Skin of body (tissue), 3 donors: ENCODE measurements at places on chromosomes 7 and 10.

DNA sequence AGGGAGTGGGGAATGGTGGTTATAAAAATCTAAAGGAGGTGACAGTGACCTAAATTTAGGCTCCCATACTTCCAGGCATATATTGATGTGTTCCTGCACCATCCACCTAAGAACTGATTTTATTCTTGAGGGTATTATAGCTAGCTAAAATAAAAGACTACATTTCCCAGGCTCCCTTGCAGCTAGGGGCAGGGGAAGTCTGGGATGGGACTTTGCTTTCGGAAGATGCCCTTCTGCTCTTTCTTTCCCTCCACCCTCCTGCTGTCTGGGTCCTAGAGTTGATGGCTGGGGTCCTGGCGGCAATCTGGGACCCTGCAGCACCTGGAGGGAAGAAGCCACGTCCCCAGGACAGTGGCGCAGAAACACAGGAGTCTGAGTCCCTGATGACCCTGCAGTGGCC, 53.8 kb upstream of the SAMD8 start:
- DNase-seq = no peak

DNA sequence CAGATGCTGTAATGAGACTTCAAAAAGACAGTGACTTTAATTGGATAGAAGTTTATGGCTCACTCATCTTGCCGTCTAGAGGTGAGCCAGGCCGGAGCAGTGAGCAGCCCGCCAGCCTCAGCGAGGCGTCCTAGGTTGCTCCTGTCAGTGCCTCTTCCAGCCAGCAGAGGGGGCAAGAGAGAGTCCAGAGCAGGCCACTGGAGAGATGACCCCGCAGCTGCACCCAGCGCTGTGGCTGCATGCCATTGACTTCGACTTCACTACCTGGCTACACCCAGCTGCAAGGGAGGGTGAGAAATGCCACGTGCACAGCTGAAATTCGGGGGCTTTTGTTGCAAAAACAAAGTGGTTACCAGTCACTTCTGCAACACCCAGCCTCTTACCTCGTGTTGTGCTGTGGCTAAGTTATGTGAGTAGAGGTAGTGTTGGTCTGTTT, 26.5 kb downstream of the NUB1 start:
- peak; percentile 46 for DNase-seq

GRCh38 chr7:149479568-149479967, 18.0 kb downstream of the ZNF746 start:
- DNase-seq = no peak

DNA sequence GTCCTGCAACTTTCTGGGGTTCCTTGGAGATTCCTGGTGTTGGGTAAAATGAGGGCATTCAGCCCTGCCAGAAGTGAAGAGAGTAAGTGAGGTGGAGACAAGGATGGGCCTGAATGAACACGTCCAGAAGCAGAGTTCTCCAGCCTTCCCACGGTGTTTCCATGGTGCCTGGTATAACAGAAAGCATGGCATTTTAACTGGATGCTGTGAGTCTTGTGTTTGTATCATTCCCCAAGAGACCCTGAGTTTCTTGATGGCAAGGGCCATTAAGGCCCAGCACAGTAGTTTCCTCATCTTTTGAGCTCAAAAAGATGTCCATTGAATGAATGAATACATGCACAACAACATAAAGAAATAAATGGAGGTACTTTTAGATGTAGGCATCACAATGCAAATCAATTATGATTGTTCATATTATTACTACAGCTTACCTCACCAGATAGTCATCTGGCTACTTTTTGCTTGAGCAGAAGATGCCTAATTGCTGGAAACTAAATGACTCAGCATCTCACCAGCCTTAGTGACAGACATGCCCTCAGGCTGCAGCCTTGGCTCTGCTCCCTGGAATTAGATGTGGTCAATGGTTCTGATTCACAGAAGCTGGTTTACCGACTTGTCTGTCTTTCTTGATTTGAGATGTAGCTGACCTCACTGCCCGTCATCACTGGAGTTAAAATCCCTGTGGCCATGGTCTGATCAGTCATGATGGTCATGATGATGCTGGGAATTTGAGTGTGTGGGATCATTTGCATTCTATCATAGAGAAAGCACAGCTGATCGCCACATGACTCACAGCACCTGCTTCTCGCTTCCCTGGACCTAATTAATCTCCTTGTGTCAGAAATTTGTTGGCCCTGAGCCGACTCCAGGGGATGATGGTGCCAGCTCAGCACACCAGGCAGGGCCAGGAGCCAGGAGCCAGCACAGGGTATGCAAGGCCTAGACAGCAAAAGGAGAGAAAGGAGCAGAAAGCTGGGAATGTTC, 83.9 kb downstream of the CXCL12 start:
- no peak for DNase-seq

GRCh38 chr7:101861218-101861775, 43.9 kb downstream of the CUX1 start:
- DNase-seq = no peak

DNA sequence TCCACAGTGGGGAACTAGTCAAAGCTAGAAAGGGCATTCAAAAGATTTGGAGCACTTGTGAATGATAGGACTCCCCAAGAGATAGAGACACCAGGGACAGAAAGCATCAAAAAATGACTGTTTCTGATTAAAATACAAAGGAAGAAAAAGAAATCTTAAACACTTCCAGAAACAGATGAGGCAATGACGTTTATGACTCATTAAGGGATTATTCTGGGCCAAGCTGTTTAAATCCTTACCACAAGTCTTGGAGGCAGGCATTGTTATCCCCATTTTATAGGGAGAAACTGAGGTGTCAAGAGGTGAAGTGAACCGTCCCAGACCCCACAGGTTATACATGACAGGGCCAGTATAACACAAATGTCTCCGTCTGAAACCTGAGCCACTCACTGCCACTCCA, 68.3 kb upstream of the AMPH start:
- DNase-seq = peak; percentile 30

GRCh38 chr7:113752289-113752688, 166.5 kb downstream of the PPP1R3A start:
- no peak for DNase-seq

GRCh38 chr10:12614177-12614995, 265.0 kb downstream of the CAMK1D start:
- DNase-seq = peak; percentile 47

GRCh38 chr10:113379091-113379490, 173.8 kb upstream of the HABP2 start:
- DNase-seq = no peak

GRCh38 chr10:125015356-125015944, 73.5 kb downstream of the ZRANB1 start:
- no peak for DNase-seq

GRCh38 chr7:32905175-32905662, 13.7 kb upstream of the KBTBD2 start:
- peak; percentile 97 for DNase-seq

DNA sequence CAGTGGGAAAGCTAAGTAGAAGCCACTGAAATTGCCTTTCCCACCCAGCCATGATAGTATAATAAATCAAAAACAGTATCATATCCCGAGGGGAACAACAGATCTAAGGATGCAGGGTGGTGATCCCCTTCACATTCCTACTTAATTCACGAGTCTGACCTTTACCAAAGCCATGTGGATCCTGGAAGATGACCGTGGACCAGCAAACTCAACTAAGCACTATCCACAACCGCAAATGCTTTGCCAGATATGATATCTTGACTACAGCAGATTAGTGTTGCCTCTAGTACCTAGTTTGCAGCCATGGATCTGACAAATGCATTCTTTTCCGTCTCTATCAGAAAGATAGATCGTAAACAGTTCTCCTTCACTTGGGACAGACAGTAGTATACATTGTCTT, 67.3 kb upstream of the IL6 start:
- DNase-seq = no peak

- no peak for DNase-seq
These were observed 7.1 kb upstream of the KLF6 start for GRCh38 chr10:3791974-3792633.

GRCh38 chr10:119412244-119413092, 130.1 kb downstream of the RGS10 start:
- DNase-seq = peak; percentile 80

DNA sequence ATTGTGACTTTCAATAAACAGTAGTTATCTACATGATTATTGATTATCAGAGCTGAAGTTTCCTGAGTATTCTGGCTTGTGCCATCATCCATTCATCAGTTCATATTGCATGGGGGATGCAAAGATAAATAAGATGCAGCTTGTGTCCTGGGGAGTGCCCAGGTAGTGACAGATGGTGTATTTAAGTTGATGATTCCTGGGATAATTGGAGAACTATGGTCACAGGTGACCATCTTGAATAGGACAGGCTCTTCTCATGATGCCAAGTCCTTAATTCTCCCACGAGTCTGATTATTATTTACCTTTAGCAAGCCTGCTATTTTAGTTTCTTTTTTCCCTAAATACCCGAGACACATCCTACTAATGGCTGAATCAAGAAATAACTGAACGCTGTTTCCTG, 64.9 kb downstream of the PLPP4 start:
- DNase-seq = no peak

DNA sequence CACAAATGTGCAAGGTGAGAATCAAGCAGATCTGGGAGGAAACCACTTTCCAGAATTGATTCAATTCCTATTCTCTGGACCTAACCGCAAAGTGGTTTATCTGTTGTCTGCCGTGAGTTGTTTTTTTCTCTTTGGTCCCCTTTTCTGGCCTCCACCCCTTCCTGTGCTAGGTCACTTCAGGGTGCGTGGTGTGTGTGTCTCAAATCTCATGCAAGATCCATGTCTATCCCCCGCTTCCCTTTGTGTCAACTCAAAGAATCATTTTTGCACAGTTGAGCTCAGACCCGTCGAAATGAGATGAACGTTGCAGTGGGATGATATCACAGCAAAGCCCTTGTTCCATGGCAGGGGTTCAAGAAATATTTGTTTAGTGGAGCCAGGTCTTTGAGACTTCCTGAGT, 184.5 kb downstream of the GATA3 start:
- no peak for DNase-seq

DNA sequence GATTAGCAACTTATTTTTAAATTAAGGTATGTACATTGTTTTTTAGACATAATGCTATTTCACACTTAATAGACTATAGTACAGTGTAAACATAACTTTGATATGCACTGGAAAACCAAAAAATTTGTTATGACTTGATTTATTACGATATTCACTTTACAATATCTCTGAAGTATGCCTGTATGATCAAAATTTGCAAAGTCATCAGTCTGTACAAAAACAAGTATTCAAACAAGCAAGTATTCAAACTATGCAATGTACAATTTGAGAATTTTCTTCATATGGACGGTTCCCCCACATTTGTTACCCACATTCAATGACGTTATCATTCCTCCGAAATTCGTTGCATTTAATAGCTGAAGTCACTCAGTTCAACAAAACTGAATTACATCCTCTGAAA, 147.9 kb downstream of the AVL9 start:
- no peak for DNase-seq

GRCh38 chr7:133582766-133583523, 330.1 kb downstream of the EXOC4 start:
- no peak for DNase-seq

DNA sequence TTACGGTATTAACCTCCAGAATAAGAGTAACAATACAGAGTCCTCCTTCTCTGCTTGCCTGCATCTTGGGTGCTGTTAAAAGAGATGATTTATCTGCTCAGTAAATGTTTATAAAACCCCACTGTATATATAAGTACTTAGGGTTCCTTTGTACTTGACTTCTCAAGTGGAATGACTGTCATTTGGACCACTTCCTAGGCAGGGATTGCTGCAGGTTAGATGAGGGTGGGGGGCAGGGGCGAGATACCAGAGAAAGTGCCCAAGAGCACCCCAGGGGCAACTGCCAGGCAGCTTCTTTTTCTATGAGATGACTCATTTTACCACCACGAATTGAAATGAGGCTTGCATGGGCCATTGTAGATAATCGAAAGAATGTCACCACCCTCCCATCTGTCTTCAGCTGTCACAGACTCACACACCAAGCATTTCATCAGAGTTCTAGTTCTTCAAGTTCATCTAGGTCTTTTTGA, 421.9 kb upstream of the GALNT17 start:
- DNase-seq = no peak

GRCh38 chr10:19888061-19888660, 71.9 kb downstream of the PLXDC2 start:
- DNase-seq = no peak

DNA sequence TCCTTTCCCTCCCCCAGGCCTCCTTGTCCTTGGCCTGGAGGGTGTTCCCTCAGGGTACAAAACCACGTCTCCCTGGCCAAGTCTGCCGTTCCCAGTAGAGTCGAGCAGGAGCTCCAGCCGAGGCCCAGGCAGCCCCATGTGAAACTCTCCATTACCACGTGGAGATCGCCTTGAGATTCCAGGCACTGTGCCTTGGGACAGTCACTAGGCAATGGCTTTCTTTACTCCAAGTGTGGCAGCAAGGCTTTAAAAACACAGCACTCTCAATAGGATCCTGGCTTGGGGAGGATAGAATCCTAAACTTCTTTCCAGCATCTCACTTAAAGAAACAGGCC, 57.5 kb downstream of the PLXNA4 start:
- DNase-seq = no peak

DNA sequence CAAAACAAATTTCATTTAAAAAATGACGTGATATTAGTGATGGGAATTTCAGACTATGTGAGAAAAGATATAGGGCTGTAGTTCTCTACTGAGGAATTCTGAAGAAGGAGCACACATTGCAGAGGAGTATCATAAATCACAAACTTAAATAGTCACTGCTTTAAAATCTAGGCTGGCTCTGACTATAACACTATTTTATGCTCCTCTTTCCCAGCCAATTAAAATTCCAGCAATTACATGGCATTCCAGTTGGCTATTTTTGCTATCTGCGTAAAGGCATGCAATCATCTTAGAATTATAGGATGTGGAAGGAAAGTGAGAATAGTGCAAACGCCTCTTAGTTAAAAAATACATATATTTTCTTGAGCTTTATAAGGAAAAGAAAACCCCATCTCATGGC, 123.1 kb downstream of the GNAI1 start:
- DNase-seq = no peak

DNA sequence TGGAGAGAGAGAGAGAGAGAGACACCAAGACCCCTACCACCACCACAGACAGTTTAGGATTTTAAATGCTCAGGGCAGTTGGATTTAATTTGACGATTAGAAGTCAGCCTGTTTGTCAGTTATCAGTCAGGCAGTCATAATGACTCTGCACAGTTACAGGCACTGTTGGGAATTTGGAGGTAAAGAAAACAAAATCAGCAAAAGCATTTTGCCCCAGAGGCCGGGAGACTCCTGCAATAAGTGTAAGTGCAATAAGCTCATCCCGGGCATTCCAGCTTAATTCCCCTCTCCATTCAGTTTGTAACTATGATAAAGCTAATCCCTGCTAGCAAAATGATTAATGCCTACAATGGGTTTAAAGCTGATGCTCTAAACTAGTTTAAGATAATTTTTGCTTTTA, 13.5 kb downstream of the SEMA3C start:
- DNase-seq = no peak

GRCh38 chr10:35896001-35896400, 253.9 kb upstream of the FZD8 start:
- peak; percentile 20 for DNase-seq
